ENCODE measurements at places on chromosomes 2 and 18.

DNA sequence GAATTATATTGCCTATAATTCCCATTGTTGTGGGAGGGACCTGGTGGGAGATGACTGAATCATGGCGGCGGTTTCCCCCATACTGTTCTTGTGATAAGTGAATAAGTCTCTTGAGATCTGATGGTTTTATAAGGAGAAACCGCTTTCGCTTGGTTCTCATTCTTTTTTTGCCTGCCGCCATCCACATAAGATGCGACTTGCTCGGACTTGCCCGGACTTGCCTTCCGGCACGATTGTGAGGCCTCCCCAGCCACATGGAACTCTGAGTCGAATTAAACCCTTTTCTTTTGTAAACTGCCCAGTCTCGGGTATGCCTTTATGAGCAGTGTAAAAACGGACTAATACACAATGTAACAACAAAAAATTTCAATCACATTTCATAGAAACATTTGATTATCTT is 115.8 kb downstream of the C2orf74 start:
- DNase-seq = no peak

GRCh38 chr18:45050712-45051601 is 370.3 kb downstream of the SETBP1 start:
- no peak for DNase-seq

DNA sequence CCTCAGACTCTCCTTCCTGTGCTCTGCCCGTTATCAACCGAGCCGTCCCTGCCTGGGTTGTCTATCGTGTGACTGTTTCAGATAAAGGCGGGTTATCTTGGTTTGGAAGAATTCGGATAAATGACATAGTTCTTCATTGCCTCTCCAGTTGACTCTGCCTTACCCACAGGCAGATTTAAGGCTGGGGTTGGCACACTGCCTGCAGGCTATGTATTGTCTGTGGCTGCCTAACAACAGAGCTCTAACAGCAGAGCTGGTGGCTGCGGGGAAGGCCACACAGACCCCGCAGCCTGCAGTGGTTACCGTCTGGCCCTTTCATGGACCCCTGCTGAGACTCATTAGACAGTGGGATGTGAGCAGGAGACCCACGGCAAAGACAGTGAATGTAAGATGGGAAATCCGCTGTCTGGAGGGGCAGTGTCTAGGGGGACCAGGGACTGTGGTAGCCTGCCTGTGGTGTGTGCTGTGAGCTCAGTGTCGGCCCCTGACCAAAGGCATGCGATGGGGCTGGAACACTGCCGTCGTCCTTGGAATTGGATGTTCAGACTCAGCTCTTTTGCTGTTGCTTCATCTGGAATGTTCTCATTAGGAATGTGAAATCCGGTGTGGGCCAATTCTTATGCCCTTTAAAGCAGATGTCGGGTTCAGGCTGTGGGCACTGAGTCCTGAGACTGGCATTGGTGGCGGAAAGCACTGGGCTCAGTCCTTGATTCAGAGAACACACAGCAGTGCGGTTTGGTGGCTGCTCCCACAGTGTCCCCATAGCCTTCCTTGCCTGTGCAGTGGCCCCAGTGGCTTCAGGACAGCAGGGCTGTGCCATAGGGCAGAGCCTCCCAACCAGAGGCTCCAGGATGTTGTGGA is 44.5 kb downstream of the SH3RF3 start:
- DNase-seq = no peak

DNA sequence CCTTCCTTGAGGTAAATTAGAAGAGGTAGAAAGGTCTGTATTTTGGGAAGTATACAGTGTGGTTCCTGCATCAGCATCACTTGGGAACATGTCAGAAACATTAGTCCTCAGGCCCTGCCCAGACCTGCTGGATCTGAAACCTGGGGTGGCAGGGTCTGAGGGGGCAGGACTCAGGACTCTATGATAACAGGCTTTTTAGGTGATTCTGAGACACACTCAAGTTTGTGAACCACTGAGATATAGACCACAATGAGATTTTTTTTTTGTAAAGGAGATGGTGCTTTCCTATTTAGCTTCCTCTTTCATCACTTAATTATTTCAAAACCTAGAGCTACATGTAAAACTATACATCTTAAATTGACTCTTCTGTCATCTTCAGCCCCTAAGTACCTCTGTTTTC is 262.7 kb upstream of the SPOPL start:
- DNase-seq = no peak

DNA sequence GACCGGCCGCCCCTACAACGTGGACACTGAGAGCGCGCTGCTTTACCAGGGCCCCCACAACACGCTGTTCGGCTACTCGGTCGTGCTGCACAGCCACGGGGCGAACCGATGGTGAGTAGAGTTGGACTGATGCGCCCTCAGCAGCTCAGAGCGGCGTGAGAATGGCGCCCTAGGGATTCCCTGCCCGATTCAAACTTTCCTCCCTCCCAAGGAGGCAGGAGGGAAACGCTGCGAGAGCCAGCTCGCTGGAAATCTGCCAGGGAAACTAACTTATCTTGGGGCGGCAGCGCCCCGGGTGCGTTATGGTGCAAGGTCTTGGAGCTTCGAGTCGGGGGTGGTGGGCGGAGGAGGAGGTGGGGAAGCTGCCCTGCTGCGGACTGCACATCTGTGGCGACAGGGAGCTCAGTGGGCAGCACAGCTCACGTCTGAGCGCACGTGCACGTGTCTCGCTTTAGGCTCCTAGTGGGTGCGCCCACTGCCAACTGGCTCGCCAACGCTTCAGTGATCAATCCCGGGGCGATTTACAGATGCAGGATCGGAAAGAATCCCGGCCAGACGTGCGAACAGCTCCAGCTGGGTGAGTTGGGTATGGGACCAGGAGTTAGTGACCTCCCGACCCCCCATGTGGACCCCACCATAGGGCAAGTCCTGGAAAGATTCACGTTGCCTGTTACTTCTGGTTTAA is 697 bp downstream of the ITGA4 start:
- DNase-seq = no peak

DNA sequence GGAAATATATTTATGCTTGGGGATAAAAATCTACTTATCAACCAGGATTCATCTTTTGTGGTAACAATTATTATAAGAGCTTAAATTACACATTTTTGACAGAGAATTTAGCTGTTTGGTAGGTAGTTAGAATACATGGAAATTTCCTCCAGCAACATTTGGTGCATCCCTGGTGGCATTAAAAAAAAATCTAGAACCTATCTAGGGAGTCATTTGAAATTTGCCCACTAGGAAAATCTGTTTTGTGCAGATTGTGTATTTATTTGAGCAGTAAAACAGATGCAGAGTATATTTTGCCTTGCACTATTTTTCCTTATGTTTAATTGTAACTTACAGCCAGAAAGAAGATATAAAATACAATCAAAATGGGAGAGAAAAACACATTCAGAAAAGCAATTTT is 208.4 kb upstream of the LRP1B start:
- no peak for DNase-seq

- DNase-seq = no peak
Measured at GRCh38 chr18:21489919-21490495, 110.5 kb downstream of the ESCO1 start.

DNA sequence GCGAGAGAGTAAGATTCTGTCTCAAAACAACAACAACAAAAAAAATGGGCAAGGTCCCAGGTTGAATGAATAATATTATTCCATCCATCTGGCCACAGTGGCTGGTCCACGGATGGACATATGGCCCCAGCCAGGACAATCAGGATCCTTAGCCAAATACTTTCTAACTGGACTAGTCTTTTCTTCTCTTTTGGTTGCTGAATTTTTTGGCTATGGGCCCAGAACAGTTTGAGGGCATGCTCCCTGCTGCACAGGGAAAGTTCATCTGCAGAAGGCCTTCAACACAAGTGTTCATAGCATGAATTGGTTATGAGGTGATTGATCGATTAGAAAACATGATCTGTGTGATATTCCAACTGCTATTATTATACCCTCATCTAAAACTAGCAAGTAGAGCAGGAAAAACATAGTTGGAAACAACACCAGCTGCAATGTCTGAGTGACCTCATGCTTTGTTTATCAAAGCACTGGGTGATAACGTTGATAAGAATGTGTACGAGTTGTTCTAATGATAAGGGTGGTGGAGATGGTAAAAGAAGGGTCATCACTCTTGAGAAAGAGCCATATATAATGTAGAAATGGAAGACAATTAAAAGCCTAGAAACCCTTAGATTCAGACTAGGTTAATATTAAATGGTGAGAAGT is 47.8 kb upstream of the RNF103 start:
- DNase-seq = no peak

DNA sequence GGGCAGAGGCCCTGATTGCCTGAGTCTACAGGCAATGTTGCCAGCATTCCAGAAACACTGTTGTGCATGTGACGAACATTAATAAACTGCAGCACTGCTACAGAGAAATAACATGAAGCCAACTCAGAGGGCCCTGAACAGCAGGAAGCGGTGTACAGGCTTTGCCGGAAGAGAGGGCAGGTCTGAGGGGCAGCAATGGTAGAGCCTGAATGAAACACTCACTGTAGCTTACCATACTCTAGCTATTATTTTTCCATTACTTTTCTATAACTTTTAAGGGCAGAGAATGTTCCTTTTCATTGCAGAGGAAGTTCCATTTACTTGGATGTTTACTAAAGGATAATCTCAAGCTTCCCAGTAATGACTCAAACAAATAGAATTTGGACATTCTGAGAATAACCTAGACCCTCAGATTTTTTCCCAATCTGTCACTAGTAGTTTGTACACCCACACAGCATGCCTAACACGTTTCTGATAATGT is 150.4 kb downstream of the MTX2 start:
- DNase-seq = no peak

DNA sequence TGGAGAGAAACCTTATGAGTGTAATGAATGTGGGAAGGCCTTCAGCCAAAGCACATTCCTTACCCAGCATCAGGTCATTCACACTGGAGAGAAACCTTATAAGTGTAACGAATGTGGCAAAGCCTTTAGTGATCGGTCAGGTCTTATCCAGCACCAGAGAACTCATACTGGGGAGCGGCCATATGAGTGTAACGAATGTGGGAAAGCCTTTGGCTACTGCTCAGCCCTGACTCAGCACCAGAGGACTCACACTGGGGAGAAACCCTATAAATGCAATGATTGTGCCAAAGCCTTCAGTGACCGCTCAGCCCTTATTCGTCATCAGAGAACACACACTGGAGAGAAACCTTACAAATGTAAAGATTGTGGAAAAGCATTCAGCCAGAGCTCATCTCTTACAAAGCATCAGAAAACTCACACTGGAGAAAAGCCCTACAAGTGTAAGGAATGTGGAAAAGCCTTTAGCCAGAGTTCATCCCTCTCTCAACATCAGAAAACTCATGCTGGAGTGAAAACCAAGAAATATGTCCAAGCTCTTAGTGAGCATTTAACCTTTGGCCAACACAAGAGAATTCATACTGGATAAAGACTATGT is 7.8 kb downstream of the ZNF892 start:
- no peak for DNase-seq

- DNase-seq = no peak
Measured at GRCh38 chr2:214328941-214329340, 81.9 kb upstream of the VWC2L start.

DNA sequence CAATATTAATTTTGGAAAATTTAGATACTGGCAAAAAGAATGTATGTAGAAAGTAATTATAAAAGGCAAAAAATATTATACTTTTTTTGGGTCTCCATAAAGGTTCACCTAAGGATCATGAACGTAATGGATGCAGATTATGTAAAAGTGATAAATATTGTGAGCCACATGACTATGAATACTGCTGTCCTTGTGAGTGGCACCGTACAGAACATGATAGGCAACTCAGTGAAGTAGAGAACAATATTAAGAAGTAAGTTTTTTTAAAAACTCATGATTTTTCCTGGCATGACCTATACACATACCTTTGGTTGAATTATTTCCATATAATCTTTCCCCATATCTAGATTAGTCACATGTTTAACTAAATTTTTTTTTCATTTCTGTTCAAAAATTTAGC is 18.6 kb downstream of the GEN1 start:
- DNase-seq = no peak

All from activated CD8-positive, alpha-beta memory T cell treated with anti-CD3 and anti-CD28 coated beads for 1 hour (primary cell).